Osteocyte (in vitro differentiated cells): ENCODE measurements at places on chromosomes 7 and 10. TPM values are rescaled to one million over a fixed set of nuclear protein-coding genes. Genes with fewer than 3 reads are reported as not detected.

DNA sequence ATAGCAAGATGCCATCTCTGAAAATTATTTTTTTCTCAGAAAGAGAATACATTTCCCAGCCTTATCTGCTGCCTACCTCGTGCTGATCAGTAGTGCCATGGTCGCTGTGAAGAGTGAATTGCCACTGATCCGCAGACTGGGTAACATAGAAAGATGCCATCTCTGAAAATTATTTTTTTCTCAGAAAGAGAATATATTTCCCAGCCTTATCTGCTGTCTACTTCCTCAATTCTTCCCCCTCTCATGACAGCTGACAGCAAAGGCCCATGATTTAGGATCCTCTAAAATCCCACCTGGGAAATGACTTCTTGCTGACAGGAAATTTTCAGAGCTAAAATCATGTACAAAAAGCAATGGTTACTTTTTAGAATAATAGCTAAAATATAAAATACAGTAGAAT lies 92.5 kb upstream of the AHR start:
- no peak overlapping the region for H3K27ac ChIP-seq
- no peaks in the 10 kb centered on the region for H3K4me1 ChIP-seq
- no peaks in the 10 kb centered on the region for H3K36me3 ChIP-seq
- DNase-seq: no peak
- no peaks in the 10 kb centered on the region for H3K27me3 ChIP-seq

GRCh38 chr7:155412416-155413253 lies 45.3 kb upstream of the EN2 start:
- peaks cover 16% of the 10 kb centered on the region for H3K27me3 ChIP-seq
- DNase-seq: no peak
- H3K27ac ChIP-seq: no peak overlapping the region
- H3K36me3 ChIP-seq: no peaks in the 10 kb centered on the region
- no peak overlapping the region for H3K4me3 ChIP-seq

DNA sequence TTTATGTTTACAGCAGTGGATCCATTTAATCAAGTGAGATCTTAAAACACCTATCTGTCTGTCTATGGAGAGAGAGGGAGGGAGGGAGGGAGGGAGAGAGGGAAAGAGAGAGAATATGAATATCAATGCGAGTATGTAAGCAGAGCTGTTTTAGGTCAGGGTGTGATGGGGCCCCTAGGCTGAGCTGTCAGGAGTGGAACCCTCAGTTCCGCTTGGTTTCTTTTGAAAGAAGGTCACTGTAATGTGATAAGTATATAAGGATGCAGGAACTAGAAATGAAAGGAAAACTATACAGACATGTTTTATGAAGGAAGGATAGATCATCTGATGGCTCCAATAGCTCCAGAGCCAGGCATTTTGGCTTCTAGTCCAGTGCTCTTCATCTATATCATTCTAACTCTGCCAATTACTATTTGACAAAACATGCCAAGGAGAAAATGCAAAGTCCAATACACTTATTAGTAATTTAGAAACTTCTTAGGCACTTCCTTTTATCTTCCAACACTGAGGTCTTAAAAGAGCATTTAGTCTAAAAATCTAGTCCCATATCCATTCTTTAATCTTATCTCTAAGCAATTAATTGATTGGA lies 70.3 kb downstream of the NRCAM start:
- H3K4me3 ChIP-seq: no peak overlapping the region
- H3K27ac ChIP-seq: no peak overlapping the region
- no peaks in the 10 kb centered on the region for H3K36me3 ChIP-seq
- H3K4me1 ChIP-seq: no peaks in the 10 kb centered on the region
- H3K27me3 ChIP-seq: no peaks in the 10 kb centered on the region

GRCh38 chr7:17681965-17682364 lies 258.3 kb downstream of the SNX13 start:
- H3K4me1 ChIP-seq: peaks cover 60% of the 10 kb centered on the region
- no peak for DNase-seq
- H3K4me3 ChIP-seq: no peak overlapping the region
- no peaks in the 10 kb centered on the region for H3K27me3 ChIP-seq

DNA sequence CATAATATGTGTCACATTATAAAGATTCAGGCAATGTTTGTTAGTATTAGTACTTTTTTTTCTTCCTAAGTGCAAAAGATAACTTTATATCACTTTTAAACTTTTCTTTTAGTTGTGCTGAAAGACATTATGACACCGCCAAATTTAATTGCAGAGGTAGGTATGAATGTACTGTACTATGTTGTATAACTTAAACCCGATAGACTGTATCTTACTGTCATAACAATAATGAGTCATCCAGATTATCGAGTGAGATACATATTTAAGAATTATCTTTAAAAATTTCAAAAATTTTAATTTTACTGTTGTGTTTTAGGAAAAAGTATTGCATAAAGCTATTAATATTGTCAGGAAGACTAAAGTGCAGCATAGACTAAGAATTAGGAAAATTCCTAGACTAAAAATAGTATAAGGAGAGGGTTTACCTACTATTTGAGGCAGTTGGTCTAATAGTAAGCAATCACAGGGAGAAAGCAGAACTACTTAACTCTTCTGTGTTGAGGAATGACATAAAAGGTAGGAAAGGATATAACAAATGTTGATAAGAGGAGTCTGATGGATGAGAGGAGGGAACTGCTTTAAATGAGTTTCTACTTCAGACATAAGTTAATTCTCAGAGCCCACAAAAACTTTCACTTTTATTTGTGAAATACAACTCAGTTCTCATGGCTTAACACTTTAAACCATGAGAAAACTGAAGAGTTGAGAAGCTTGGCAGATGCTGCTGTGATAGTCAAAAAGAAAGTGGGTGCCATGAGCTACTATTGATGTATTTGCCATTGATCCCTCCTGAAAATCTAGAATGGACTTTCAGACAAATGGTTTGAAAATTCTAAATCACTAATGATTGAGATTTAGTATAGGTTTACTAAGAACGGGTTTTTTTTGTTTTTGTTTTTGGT lies 67.8 kb downstream of the PTEN start:
- H3K36me3 ChIP-seq: peaks cover 25% of the 10 kb centered on the region
- no peak for DNase-seq
- H3K4me1 ChIP-seq: peaks cover 55% of the 10 kb centered on the region
- H3K4me3 ChIP-seq: no peak overlapping the region

- no peak for DNase-seq
- no peak overlapping the region for H3K4me3 ChIP-seq
- peak overlapping the region; percentile 24 for H3K27ac ChIP-seq
- no peaks in the 10 kb centered on the region for H3K36me3 ChIP-seq
- H3K4me1 ChIP-seq: peaks cover 8% of the 10 kb centered on the region
Measured at GRCh38 chr7:119999738-120000475, 273.1 kb upstream of the KCND2 start.

- peak overlapping the region; percentile 19 for H3K4me3 ChIP-seq
- peak overlapping the region; percentile 68 for H3K27ac ChIP-seq
- no peak for DNase-seq
- no peaks in the 10 kb centered on the region for H3K36me3 ChIP-seq
- peaks cover 29% of the 10 kb centered on the region for H3K4me1 ChIP-seq
- H3K27me3 ChIP-seq: no peaks in the 10 kb centered on the region
Measured at GRCh38 chr7:69677881-69678493, 79.7 kb downstream of the AUTS2 start.

- no peak for DNase-seq
- H3K4me1 ChIP-seq: no peaks in the 10 kb centered on the region
- no peak overlapping the region for H3K4me3 ChIP-seq
- no peak overlapping the region for H3K27ac ChIP-seq
- H3K36me3 ChIP-seq: no peaks in the 10 kb centered on the region
Measured at GRCh38 chr7:158251061-158251965, 336.3 kb downstream of the PTPRN2 start.

- H3K4me3 ChIP-seq: no peak overlapping the region
- peaks cover 5% of the 10 kb centered on the region for H3K4me1 ChIP-seq
- H3K27me3 ChIP-seq: no peaks in the 10 kb centered on the region
- no peak for DNase-seq
- H3K36me3 ChIP-seq: peaks cover 32% of the 10 kb centered on the region
Measured at GRCh38 chr10:121860810-121861209, 67.0 kb downstream of the ATE1 start.

The ANXA8L1 gene
- not detected in 2 replicates for total RNA-seq

The RHBDD2 gene
- total RNA-seq: 44.8 and 50.7 TPM in 2 replicates

The SRGN gene
- total RNA-seq: 30.0 and 35.9 TPM in 2 replicates

The MALRD1 gene
- 0.56 TPM in 1 of 2 replicates, not detected in the other for total RNA-seq
